ENCODE measurements at places on chromosomes 5 and 9.

DNA sequence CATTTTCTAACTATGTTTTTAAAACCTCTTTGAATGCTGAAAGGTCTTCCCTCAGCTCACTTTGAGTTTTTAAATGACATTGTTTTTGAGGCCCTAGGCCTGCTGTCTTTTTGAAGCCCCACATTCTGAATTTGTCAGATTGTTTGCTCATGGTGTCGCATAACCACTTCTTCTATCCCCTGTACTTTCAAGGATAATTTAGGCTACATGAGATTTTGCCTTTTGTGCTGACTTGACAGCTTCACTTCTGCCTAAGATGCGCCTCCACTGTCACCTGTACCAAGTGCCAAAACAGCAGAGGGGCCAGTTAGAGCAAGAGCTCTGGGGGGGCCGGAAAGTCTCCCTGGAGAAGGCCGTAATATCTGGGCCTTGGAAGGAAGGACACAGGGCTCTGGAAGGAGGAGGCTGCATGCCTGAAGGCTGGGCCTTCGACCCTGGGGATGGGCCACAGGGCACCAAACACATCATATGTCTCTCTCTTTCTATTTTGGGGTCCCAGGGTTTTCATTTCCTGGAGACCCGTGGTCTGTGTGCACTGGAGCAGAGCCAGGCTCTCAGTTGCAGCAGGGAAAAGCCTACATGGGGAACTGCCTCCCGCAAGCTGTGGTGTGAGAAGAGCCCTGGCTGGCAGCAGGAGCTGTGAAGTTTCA lies 49.1 kb downstream of the NDST1 start:
- DNase-seq, result no peak

GRCh38 chr5:58855851-58856739 lies 273.2 kb downstream of the RAB3C start:
- no peak for DNase-seq

GRCh38 chr5:132640613-132641012 lies 17.4 kb upstream of the IL13 start:
- DNase-seq, result no peak

- no peak for DNase-seq
Measured at GRCh38 chr9:79256691-79257213, 315.0 kb upstream of the TLE4 start.

DNA sequence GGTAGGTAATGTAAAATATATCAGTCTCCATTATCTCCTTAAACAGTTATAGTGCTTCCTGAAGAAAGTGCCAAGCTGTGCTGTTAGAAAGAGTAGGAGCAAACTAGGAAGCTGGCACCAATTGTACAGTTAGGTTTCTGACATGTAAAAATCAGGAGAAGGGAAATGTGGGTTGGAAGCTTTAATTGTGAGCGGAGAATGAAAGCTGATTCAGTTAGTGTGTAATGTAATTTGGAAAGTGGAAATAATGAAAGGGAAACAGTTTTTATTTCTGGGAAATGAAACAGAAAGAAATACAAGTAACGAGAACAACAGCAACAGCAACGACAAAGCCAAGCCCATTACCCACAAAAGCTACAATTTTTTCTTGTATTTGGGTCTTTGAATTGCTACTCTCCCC lies 48.8 kb upstream of the JAK2 start:
- DNase-seq, result no peak

GRCh38 chr9:133635533-133636531 lies at the start of gene DBH:
TSS of gene DBH (plus strand) at chr9:133636363. CDS start at chr9:133636372, 9 bp downstream.
- no peak for DNase-seq

DNA sequence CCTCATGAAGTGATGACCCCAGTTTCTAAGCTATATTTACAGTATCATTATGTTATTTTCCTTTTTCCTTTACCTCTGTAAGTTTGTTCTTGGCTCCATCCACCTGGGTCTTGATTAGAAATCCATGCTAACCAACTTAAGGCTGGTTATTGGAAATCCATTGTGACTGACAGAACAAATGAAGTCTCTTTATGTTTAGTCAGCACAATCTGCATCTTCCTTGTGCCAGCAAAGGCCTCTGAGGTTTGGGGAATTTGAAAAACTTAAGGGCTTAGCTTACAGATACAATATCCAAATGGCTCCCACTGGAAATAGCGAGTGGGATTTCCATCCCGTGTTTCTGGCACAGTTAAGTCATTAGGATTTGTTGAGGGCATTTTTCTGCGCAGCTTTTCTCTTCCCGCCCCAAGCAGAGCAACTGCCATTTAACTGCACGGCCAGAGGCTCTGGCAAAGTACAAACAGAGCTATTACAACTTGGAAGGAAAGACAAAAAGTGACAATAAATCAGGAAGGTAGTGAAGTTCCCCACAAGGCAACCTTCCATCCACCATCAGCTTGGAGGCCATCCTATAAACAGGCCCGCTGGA lies 64.2 kb downstream of the DCP2 start:
- DNase-seq, result no peak

- DNase-seq, result no peak
Measured at GRCh38 chr9:97935276-97935675, 2.7 kb downstream of the HEMGN start.

DNA sequence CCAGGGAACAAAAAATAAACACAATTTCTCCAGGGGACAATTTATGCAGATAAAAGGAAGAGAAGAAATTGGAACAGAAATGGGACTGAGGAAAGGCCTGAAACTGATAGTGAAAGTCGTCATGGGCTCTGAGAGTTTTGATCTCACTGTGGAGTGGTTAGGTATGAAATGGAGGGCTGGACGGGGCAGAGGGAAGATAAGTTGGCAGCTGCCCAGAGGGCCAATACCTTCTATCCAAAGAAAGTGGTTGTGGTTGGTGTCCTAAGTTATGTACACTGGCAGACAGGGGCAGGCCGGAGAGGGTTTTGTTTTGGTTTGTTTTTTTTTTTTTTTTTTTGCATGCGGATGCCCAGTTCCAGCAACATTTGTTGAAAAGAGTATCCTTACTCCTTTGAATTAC lies 46.1 kb downstream of the ZNF618 start:
- DNase-seq, result no peak

GRCh38 chr9:134622896-134623257 lies 18.7 kb upstream of the COL5A1 start:
- no peak for DNase-seq

- DNase-seq, result no peak
Measured at GRCh38 chr5:143114481-143114880, 289.0 kb downstream of the NR3C1 start.

DNA sequence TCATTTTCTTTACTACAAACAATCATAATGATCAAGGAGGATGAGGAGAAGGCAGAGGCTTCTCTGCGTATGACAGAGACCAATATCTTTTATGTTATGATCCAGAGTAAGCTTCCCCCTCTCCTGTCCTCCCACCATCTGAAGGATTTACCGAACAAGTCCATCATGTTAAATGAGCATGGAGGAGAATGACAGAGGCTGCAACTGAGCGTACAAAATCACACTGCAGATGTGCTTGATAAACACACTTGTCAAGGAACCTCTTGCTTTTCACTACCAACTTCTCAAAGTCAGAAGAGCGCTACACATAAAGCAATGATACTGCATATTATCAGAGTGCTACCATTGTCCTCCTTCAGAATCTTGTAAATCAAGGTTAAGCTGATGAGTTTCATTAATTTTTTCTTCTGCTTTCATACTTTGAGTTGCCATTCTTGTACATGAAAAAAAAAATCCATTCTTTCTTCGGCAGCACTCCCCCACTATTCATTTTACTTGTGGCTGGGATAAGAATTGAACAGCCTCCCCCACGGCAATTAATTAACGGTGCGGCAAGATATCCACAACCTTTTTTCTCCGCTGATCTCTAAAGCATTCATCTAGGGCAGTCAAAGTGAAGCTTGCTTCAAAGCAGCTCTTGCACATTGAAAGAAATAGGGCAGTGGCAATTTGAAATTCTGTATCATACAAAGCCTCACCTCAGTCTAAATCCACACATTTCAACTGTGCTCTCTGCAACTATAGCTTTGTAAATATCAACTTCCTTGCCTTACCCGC lies 673.9 kb upstream of the DMAC1 start:
- no peak for DNase-seq

- no peak for DNase-seq
Measured at GRCh38 chr5:138595180-138595795, 20.1 kb upstream of the HSPA9 start.

GRCh38 chr5:112372543-112372942 lies 46.5 kb downstream of the EPB41L4A start:
- DNase-seq, result no peak

- no peak for DNase-seq
Measured at GRCh38 chr9:76810377-76810957, 46.2 kb downstream of the PCA3 start.

GRCh38 chr5:164504141-164504772 lies 998.8 kb downstream of the MAT2B start:
- DNase-seq, result no peak

DNA sequence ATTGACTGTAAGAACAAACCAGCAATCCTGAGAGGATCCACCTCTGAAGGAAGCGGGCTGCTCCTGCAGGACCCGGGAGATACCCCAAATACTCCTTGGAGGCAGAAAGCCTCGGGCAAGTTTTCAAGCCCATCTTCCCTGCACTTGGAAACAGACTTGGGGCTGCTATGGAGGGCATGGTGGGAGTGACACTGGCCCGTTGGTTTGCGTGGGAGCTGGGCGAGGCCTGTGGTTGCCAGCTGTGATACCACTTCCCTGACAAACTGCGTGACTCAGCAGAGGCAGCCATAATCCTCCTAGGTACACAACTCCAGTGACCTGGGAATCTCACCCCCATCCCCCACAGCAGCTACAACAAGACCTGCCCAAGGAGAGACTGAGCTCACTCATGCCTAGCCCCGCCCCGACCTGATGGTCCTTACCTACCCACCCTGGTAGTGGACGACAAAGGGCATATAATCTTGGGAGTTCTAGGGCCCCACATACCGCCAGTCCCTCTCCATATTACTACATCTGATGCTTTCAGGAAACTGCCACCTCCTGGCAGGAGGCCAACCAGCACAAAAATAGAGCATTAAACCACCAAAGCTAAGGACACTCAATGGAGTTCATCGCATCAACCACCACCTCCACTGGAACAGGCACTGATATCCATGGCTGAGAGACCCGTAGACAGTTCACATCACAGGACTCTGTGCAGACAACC lies 38.1 kb upstream of the VLDLR start:
- no peak for DNase-seq

DNA sequence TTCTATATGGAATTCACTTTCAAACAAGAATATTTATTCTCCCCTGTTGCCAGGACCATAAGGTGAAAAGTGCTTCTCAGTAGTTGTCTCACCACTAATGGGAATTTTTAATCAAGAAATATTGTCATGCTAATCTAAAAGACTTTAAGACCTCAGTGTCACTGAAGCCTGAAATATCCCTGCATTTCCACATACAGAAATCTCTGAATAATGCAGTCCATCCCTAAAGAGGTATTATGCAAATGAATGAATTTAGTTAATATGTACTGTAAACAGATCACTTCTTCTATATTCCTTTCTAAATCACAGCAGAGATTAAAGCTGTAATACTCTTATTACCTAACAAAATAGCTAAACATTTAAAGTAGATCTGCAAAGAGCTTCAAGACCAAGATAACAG lies 531.1 kb upstream of the CDH6 start:
- no peak for DNase-seq

- DNase-seq, result no peak
Measured at GRCh38 chr9:16705111-16705604, 165.3 kb downstream of the BNC2 start.

GRCh38 chr5:72368271-72368670 lies 48.1 kb downstream of the PTCD2 start:
- no peak for DNase-seq

DNA sequence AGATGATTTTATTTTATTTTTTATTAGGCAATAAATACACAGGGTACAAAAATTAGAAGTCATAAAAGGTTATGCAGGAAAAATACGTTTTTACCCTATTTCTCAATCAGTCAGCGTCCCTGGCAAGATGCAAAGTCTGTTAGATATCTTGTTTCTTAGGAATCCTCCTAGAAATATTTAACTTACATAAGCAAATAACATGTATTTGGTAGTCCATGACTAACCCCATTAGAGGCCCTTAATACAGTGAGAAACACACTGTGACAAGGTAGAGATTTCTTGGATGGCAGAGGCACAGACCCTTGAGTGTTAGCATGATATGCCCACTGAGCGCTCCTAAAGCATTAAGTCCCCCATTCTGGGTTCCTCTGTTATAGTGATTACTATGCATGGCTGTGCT lies 121.2 kb upstream of the ADAMTSL1 start:
- DNase-seq, result no peak
